Progenitor cell of endocrine pancreas (in vitro differentiated cells): ENCODE measurements at places on chromosomes 5 and 9.

DNA sequence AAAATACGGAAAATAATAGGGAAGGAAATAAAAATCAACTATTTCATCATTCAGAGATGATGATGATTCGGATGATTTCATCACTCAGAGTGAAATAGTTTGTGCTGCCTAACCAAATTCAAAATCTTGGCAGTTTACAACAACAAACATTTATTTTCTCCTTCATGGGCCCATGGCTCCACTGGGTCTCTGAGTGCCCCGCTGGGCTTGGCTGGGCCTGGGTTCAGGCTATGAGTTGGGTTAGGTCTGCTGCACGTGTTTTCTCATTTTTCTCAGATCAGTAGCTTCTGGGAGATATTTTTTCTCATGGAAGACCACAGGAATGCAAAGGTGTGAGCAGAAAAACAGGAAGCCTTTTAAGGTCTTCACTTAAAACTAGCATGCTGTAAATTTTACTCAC lies 24.0 kb upstream of the F2RL1 start:
- no peak overlapping the region for H3K27ac ChIP-seq
- peaks cover 12% of the 10 kb centered on the region for H3K4me1 ChIP-seq
- no peak for DNase-seq
- H3K27me3 ChIP-seq: no peaks in the 10 kb centered on the region

GRCh38 chr5:175479125-175479881 lies 943 bp downstream of the SFXN1 start:
- H3K36me3 ChIP-seq: peaks cover 22% of the 10 kb centered on the region
- peaks cover 25% of the 10 kb centered on the region for H3K27me3 ChIP-seq
- peak overlapping the region; percentile 96 for H3K4me3 ChIP-seq
- DNase-seq: no peak

DNA sequence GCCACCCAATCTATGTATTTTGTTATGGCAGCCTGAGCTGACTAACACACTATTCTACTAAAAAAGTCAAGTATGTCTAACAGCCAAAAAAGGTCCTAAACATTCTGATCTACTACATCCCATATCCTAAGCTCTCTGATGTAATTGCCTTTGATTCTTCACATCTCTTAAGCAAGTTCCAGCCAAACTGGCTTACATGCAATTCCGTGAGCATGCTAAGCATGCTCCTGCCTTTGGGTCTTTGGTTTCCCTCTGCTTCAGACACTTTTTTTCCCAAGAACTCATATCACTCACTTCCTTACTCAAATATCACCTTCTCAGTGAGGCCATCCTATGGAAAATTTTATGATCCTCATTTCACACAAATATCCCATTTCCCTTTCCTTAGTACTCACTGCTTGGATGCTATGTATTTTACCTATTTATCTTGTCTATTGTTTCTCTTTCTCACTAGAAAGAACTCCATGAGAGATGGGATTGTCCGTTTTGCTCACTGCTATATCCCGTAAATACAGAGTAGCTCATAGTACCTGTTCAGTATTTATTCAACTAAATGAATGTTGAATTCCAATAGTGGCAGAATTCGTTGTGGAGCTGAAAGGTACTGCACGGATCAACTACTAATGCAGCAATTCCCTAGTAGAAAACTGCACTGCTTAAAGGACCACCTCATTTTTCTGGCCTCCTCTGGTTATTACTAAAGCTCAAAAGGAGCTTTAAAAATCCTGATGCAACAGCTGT lies 2.3 kb upstream of the SLC12A2 start:
- DNase-seq: no peak
- H3K27ac ChIP-seq: no peak overlapping the region
- peak overlapping the region; percentile 84 for H3K4me3 ChIP-seq
- no peaks in the 10 kb centered on the region for H3K36me3 ChIP-seq
- H3K27me3 ChIP-seq: no peaks in the 10 kb centered on the region
- peaks cover 25% of the 10 kb centered on the region for H3K4me1 ChIP-seq

DNA sequence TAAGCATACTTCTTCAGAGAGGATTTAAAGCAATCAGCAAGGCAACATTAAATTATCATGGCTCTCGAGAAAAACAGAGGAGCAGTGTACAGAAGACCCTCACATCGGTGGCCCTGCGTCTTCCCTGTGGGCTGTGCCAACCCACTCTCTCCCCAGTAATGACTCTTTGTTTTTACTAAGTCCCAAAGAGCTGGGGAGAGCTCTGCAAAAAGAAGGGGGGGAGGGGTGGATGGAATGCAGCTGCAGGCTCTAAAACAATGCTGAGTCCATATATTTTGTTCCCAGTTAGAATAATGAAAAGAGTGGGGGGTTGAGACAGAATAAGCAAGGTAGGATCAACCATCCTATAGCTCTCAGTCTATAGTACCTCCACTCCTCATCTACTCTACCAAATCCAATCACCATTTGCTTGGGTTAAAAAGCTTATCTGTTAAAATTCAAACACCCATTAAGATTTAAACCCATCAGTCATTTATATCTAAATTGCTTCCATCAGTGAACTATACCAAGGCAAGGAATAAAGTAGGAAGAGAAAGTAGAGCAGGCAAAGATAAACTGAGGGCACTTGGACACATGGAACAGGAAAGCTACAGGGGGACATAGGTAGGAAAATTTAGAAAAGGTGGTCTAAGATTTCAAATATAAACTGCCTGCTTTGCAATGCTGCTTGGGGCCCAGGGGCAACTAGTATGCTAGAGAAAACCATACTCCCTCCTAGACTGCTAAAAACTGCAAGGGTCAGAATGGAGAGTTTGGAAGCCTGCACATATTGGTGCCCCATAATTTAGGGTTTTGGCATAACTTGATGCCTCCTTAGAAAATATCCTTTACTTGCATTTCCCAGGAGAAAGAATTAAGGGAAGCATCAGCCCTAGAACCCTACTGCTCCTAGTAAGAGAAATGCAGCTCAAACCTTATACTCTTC lies 20.6 kb downstream of the ELL2 start:
- H3K36me3 ChIP-seq: peaks cover 15% of the 10 kb centered on the region

- no peak for DNase-seq
- no peaks in the 10 kb centered on the region for H3K27me3 ChIP-seq
- no peak overlapping the region for H3K4me3 ChIP-seq
- H3K27ac ChIP-seq: no peak overlapping the region
These were observed 256.2 kb downstream of the FER start for GRCh38 chr5:109003928-109004327.

GRCh38 chr9:120928015-120928482 lies 1.5 kb upstream of the TRAF1 start:
- DNase-seq: no peak
- H3K36me3 ChIP-seq: no peaks in the 10 kb centered on the region
- peaks cover 3% of the 10 kb centered on the region for H3K4me1 ChIP-seq
- H3K4me3 ChIP-seq: peak overlapping the region; percentile 71

DNA sequence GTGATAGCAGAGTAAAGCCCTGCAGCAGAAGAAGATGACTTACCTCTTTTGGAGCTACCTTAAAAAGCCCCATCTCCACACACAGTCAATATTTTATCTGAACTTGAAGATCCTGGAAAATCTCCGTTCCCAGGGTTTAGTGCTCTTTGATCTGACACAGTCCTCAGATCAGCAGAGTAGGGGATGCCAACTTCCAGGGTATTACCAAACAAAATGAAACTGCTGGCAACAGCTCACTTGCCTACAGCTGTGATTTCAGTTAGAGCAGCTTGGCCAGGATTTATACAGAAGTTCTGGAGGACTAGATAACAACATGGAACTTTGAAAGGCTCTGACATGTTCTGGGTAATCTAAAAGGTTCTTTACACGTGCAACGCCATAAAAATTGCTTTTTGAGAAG lies 1537.8 kb upstream of the ACO1 start:
- H3K27me3 ChIP-seq: no peaks in the 10 kb centered on the region
- H3K4me3 ChIP-seq: no peak overlapping the region
- H3K27ac ChIP-seq: no peak overlapping the region
- no peak for DNase-seq

DNA sequence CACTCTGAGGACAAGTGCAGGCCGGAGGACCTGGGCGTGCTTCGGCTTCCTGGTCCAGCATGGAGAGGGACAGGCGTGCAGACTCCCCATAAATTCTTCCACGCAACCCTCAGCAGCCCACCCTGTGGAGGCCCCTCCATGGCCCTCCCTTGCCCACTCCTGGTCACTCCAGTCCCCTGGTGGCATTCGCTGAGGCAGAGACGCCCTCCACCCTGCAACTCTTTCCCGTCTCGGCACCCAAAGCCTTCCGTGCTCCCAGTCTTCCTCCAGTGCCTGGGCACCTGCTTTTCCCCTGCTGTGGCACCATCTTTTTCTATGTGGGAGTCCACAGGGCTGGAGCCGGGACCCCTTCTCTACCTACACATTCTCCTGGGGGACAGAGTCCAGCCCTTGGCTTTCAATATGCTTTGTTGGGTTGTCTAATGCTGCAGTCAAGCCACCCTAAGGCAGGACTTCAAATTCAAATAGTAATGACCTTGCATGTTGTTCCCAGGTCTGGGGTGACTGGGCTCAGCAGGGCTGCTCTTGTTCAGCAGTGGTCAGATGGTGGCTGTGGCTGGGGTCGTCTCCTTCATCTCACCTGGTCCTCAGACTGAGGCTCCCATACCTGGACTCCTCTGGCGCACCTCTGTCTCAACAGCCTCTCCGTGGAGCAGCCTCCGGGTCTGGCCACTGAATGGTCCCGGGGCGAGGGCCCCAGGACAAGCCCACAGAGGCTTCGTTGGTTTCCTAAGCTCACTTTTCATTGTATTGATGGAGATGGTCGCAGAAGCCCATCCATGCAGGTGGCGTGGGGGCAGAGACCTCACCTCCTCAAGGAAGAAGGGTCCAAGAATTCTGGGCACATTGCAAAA lies 15.2 kb downstream of the MRPL36 start:
- peaks cover 27% of the 10 kb centered on the region for H3K27me3 ChIP-seq
- H3K27ac ChIP-seq: no peak overlapping the region
- no peak overlapping the region for H3K4me3 ChIP-seq
- DNase-seq: no peak
- H3K36me3 ChIP-seq: no peaks in the 10 kb centered on the region

- H3K27me3 ChIP-seq: no peaks in the 10 kb centered on the region
- H3K4me3 ChIP-seq: no peak overlapping the region
- DNase-seq: no peak
- peaks cover 13% of the 10 kb centered on the region for H3K36me3 ChIP-seq
These were observed 106.2 kb downstream of the KLHL3 start for GRCh38 chr5:137629646-137630045.

- H3K4me1 ChIP-seq: no peaks in the 10 kb centered on the region
- no peaks in the 10 kb centered on the region for H3K36me3 ChIP-seq
- no peak overlapping the region for H3K4me3 ChIP-seq
These were observed 107.9 kb upstream of the ZNF366 start for GRCh38 chr5:72615061-72615460.
